ENCODE measurements at places on chromosomes 16 and 17. TPM values are rescaled to one million over a fixed set of nuclear protein-coding genes. Genes with fewer than 3 reads are reported as not detected.

Gene TNK1
- 0.66 TPM for total RNA-seq

Gene CCL5
- not detected for total RNA-seq

Gene CDRT15L2
- total RNA-seq: not detected

Gene VASN
- total RNA-seq: 57.0 TPM

Gene ZACN
- total RNA-seq: not detected

- DNase-seq: peak; percentile 24
- H3K36me3 ChIP-seq: no peaks in the 10 kb centered on the region
- H3K4me3 ChIP-seq: no peak overlapping the region
- peaks cover 3% of the 10 kb centered on the region for H3K4me1 ChIP-seq
- no peaks in the 10 kb centered on the region for H3K27me3 ChIP-seq
Measured at GRCh38 chr17:82881900-82882714, 42.3 kb upstream of the ZNF750 start.

DNA sequence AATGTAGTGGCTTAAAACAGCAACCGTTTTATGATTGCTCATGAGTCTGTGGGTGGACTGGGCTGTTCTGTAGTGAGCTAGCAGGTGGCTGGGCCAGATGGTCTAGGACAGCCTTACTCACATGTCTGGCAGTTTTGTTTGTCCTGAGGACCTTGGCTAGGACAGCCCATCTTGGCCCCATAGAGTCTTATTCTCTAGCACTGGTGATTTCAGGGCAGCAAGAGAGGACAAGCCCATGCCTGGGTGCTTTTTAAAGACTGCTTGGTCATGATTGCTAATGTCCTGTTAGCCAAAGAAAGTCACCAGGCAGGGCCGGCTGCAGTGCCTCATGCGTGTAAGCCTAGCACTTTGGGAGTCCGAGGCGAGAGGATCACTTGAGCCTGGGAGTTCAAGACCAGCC, 139.8 kb downstream of the KATNIP start:
- no peak overlapping the region for H3K27ac ChIP-seq
- no peaks in the 10 kb centered on the region for H3K27me3 ChIP-seq
- H3K4me3 ChIP-seq: no peak overlapping the region
- peaks cover 5% of the 10 kb centered on the region for H3K4me1 ChIP-seq

DNA sequence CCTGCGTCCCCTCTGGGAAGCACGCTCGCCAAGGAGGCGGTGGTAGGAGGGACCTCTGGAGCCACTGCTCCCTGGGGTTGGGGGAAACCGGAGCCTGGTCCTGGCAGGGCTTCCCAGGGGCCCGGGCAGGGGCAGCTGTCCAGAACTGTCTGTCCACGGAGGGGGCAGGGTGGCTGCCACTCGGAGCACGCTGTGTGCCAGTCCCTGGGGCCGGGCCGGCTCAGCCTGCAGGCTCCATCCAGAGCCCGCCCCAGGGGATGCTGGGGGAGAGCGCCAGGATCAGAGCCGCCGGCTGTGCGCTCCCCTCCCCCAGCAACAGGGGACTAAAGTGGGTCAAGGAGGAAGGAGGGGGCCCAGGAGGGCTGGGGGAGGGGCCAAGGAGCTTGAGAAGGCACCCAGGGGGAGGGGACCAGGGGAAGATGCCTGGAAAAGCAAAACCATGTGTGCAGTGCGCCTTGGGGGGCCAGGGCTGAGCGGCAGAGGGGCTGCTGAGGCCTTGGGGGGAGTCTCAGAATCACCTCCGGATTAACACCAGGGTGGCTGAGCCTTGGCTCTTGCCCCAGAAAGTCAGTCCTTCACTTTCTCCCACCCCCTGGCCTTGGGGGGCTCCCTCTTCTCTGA, 21.3 kb downstream of the ZNF423 start:
- no peaks in the 10 kb centered on the region for H3K4me1 ChIP-seq
- H3K27me3 ChIP-seq: no peaks in the 10 kb centered on the region
- no peak for DNase-seq
- no peak overlapping the region for H3K27ac ChIP-seq
- H3K36me3 ChIP-seq: no peaks in the 10 kb centered on the region
- no peak overlapping the region for H3K4me3 ChIP-seq

DNA sequence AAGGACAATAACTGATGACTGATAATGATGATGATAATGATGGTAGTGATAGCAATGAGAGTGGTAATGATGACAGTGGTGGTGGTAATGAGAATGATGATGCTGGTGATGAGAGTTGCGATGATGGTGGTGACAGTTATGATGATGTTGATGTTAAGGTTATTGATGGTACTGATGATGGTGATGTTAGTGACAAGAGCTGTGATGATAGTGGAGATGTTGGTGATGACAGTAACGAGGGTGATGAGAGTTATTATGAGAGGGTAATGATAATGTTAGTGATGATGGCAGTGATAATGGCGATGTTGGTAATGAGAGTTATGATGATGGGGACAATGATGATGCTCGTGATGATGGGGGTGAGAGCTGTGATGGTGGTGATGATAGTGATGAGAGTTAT, 13.2 kb upstream of the TMEM132E start:
- H3K27me3 ChIP-seq: no peaks in the 10 kb centered on the region
- no peak for DNase-seq
- H3K27ac ChIP-seq: no peak overlapping the region
- H3K4me1 ChIP-seq: no peaks in the 10 kb centered on the region
- no peak overlapping the region for H3K4me3 ChIP-seq
